ENCODE measurements at places on chromosomes 7 and 10.

DNA sequence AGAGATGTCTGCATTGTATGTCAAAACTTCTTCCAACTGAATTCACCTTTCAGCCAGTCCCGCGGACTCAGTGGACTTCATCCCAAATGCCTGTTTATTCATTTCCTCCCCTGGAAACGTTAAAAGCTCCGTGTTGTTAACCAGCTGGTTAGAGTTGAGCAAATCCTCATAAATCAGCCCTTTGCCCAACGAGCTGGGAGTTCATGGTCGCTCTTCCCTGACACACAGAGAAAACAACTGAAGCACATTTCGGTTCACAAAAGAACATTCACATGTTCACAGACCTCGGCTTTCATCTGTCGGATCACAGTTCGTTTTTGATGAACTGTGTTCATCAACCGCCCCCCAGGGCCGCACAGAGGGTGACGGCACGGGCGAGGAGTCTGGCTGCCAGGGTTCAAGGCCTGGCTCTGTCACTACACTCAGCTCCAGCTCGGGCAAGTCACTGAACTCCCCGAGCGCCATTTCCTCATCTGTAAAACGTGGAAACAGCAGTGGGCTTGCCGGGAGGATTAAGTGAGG is 62.6 kb downstream of the GLI3 start:
- DNase-seq = no peak

DNA sequence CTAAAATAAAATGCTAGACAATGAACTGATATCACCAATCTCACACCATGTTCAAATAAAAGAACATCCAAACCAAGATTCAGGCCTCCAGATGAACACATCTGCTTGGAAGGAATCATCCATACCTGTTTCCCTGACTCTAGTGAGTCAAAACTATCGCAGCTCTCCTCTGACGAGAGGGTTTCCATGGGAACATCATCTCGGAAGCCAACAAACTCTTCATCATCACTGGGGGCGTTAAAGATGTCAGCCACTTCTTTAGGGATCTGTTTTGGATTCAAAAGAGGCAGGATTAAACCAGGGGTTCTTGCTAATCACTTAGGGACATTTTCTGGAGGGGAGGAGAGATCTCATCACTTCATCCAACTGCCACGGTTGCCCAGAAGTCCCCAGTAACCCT is 29.1 kb downstream of the CDCA7L start:
- no peak for DNase-seq

DNA sequence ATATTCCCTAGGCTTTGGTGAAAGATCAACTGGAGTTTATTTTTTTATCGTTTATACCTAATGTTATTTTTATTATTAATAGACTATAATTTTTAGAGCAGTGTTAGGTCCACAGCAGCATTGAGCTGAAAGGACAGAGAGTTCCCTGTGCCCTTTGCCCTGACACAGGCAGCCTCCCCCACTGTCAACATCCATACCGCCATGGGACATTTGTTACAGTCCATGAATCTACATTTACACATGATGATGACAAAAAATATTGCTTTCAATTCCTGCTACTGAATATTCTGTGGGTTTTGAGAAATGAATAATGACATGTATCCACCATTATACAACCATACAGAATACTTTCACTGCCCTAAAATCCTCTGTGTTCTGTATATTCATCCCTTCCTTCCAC is 1297.5 kb upstream of the SORCS1 start:
- DNase-seq = no peak

DNA sequence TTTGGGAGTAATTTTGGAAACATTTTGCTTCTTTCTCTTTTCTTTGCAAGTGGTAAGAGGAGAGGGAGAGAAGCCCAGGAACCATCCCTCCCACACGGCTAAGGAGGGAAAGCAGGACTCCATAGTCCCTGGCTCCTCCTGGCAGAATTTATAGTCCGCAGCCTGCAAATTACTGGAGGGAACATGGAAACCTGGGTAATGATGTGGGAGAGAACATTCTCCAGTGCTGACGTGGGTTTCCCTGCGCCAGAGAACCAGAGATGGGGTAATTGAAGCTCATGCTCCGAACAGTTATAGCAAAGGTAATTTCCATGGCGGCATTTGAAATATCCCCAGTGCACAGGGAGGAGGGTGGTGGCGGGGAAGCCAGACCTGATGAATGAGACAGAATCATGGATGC is 320.4 kb downstream of the RPS24 start:
- no peak for DNase-seq

DNA sequence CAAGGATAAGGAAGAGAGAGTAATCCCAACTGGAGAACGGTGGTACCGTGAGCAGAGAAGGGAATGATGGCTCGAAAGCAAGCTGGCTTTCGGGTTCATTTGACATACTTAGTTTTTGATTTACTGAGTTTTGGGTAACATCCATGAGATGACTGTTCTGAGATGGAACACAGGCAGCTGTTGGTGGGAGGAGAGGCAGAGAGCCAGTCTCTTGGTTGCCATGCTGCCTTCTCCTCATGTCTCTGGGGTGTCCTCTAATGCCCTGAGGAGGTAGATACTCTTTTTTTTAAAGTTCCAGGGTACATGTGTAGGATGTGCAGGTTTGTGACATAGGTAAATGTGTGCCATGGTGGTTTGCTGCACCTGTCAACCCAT is 76.4 kb upstream of the NRP1 start:
- DNase-seq = no peak

DNA sequence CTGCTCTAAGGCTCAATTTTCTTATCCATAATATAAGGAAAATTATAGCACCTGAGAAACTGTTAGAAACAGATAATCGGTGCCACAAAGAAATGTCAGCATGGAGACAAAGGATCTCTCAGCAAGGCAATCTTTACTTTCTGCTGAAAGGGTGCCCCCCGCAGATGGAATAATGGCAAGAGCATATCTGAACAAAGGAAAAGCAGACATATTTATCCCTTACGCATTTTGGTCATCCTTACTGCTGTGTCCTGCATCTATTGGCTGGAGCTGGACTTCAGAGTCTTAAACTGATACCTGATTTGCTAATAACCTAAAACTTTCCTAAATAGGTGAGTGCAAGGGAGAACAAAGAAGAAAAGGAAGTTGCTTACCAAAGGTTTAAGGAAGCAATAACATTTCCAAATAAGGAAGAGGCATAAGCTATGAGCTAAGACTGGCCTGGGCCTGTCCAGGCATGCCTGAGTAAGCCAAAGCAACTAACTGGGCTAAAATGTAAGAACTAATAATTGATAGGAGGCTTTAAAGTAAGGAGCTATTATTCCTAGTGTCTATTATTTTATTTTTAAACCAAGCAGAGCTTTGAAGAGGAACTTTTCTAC is 39.6 kb upstream of the ELMO1 start:
- DNase-seq = no peak

DNA sequence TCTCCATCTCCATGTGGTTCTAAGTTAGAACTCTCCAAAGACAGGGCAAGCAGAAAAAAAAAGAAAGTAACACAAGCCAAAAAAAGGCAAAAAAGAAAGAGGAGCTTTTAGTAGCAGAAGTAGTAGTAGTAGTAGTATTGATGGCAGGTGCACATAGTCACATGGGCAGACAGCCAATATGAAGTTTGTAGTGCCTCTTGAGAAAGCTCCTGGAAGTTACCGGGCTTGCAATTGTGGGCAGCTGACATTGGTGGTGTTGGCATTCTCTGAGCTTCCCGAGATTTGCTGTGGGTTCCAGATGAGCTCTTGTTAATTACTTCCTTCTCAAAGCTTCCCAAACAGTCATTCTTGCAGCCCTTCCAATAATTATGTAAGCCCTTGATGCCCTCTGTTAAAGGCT is 1128.5 kb downstream of the TYW1 start:
- DNase-seq = no peak

DNA sequence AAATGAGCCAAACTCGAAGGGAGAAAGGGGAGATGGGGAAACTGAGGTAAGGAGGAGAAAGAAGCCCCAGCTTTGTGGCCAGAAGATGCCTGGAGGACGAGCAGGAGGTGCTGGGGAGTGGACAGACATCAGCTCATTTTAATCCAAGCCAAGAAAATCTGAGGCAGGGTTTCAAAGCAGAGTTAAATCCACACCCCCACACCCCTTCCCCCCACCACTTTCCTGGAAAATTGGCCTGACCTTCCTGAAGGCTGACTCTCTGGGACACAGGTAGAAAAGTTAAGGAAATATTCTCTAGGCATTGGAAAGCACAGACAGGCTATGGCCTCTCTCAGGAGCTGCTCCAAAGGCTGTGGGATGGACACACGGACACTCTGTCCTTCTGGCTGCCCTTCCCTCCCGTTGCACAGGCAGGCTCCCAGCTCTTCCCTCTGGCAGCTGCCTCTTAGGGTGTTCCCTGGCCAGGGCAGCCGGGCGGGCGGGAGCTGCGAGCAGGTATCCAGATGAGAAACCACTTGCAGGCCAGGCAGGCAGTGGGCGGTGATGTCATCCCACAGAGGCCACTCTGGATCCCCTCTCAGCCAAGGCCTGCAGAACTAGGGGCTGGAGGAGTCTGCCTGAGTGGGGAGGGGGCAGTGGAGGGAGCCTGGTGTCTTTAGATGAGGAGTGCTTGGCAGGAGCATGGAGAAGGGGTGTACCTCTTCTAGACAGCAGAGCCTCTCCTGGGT is 171.8 kb downstream of the NEURL1 start:
- DNase-seq = no peak

- DNase-seq = no peak
Measured at GRCh38 chr7:47887016-47887640, 61.1 kb downstream of the PKD1L1 start.

- DNase-seq = no peak
Measured at GRCh38 chr10:123402656-123403055, 248.5 kb downstream of the BUB3 start.

DNA sequence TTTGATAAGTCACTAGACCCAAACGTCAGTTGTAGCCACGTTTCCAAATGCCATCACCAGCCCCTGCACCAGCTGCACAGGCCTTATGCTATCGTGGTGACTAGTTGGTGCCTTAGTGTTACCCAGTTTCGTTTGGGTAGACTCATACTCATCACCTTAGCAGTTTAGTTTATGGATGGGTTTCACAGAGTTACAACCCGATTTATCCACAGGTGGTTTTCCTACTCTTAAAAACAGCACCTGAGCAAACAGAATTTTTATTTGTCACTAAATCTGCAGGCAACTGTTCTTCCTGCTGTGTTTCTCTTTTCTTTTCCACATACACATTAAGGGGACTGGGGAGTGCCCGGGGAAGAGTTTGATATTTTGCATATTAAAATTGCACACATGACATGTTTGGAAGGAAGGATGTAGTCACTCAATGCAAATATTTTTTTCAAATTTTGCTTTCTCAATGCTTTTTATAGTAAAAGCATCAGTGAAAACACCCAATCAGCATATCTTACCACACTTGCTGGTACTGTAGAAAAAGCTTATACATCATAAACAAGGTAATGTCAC is 41.6 kb downstream of the PDSS1 start:
- no peak for DNase-seq

GRCh38 chr7:107879400-107880035 is 11.5 kb upstream of the DLD start:
- DNase-seq = no peak

DNA sequence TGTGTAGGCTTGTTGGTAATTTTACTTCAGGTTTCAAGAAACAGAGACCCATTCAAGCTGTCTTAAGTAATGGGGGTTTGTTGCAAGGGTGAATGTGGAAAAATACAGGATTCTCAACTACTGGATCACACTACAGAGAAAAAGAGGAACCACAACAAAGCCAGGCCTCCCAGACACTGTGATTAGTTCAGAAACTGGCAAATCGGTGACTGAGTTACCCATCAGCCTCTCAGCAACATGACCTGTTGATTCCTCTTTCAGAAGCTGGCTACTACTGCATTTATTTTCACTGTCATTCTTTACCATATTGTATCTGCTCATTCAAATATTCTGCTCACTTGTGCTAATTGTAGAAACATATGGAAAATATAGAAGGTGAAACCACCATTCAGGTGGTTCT is 16.0 kb downstream of the CCDC71L start:
- DNase-seq = no peak

DNA sequence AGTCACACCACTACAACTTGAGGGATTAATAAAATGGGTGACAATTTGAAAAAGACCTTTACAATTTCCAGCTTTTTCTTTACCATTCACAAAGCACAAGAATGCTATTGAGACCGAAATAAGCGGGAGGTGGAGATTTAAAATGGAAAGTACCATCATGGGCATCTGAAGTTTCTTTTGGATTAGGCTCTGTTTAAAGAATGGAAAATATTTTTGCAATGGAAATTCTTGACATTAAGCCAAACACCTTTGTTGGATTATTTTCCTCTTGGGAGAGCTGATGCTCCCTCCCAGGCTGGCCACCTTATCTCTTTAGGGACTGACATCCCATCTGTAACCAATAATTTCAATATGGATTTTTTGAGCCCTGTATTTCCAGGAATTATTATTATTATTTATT is 62.5 kb downstream of the BPGM start:
- DNase-seq = no peak

DNA sequence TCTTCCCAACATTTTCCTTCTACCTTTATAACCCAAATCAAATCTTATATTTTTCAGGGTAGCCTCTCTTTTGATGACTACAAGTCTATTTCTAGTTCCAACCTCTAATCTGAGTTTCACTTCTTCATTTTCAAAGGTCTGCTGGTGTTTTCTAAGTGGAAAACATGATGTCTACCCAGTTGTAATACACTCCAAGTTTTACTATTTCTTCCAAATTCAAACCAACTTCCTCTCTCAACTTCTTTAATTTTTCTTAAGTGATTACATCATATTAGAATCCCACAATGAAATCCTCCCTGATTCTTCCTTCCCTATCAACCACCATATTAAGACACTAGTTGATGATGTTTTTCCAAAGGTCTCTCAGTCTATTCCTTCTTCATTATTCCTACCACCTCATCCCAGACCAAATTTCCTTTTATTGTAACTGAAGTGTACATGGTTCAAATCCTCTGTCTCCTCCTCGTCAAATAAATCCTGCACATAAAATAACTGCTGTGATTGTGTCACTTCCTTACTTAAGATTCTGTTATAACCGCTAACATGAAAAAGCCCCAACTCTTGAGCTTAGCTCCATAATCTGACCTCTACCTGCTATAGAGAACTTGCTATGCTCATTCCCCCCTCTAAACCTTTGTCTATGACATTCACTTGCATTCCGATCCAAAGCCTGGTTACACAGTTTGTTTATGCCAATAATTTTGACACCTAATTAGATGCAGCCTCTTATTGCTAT is 12.7 kb downstream of the TAS2R38 start:
- no peak for DNase-seq

DNA sequence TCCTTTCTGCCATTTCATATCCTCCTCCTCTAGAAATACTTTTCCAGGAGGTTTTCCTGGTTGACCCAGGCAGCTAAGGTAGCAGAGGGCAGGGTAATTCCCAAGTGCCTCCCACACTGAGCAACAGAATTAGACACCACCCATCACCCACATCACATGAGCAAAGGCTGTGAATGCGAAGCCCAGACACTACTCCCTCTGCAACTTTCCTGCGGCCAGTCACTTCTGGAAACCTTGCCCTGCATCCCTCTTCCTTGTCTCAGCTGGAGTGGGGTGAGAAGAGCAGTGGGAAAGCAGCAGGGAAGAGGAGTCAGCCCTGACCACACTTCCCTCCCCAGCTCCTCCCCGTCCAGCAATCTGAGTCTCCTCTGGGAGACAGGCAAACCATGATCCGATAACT is 15.2 kb downstream of the TMEM176B start:
- DNase-seq = no peak

- no peak for DNase-seq
Measured at GRCh38 chr10:61973906-61974305, 72.4 kb downstream of the ARID5B start.

GRCh38 chr7:112743811-112744210 is 46.4 kb downstream of the TMEM168 start:
- no peak for DNase-seq

Measured in central memory CD8-positive, alpha-beta T cell (primary cell).